CD4-positive, alpha-beta T cell treated with Interleukin-17A for 1 hour (primary cell): ENCODE measurements at places on chromosomes 16 and 17.

GRCh38 chr17:40074871-40075200, 12.1 kb downstream of the THRA start:
- DNase-seq = no peak

DNA sequence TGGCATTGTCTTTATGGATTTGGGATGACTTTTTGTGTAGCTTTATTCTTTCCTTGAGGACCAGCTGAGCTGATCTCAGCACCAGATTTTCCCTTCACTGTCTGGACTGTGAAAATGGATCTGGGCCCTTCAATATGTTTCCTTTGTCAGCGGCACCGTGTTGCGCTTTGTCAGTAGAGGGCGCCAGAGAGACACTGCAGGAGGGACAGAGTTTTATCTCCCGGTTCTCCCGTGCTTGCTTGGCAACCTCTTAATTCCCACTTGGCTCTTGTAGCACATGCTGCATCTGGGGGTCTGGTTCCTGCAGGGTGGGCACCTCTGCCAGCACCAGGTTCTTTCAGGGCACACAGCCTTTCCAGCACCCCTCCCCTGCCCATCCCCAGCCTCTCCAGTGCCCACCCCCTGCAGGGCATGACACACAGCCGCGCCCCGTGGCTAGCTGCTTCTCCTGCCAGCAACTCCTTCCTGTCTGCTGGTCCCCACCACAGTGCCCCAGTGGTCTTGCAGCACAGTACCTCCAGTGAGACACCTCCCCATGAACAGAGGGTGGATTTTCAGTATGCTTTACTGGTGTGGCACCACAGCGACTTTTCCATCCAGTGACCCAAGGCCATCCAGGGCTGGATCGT, 19.6 kb downstream of the OR1D5 start:
- DNase-seq = no peak

DNA sequence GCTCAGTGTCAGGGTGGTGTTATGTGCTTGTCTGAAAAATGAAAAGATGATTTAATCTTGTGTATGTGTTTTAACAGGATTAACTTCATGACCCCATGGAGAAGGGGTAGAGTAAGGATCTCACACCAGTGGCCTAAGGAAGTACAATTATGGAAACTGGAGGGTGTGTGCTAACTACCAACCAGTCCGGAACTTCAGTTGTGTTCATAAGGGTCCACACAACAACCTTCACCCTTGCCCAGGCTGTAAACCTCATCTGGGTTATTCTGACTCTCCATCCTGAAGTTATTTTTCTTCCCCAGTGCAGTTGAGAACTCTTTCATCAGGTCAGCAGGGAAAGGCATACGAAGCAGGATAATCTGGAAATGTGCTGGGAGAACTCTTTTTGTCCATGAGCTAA, 158.9 kb downstream of the MAP2K6 start:
- DNase-seq = no peak

DNA sequence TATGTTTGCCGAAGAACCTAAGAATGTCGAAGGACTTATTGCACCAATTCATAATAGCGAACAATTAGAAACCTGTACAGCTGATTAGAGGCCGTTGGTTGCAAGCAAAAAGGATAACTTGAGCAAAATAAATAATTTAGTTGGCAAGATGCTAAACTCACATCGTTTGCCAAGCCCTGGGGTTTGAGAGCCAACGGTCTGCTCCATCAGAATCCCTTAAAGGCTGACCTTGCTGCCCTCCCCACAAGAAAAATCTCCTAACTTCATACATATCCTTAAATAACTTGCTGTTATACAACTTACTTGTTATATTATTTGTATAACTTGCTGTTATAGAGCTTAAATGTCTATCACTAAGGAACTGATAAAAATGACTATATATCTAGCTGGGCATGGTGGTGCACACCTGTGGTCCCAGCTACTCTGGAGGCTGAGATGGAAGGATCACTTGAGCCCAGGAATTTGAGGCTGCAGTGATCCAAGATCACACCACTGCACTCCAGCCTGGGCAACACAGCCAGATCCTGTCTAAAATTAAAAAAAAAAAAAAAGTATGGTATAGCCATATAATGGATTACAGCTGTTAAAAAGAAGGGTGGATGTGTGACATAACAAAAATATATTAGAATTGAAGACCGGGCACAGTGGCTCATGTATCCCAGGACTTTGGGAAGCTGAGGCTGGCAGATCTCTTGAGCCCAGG, 1.9 kb upstream of the TRIM37 start:
- no peak for DNase-seq

GRCh38 chr16:67281536-67282446, 2.5 kb downstream of the PLEKHG4 start:
- no peak for DNase-seq

DNA sequence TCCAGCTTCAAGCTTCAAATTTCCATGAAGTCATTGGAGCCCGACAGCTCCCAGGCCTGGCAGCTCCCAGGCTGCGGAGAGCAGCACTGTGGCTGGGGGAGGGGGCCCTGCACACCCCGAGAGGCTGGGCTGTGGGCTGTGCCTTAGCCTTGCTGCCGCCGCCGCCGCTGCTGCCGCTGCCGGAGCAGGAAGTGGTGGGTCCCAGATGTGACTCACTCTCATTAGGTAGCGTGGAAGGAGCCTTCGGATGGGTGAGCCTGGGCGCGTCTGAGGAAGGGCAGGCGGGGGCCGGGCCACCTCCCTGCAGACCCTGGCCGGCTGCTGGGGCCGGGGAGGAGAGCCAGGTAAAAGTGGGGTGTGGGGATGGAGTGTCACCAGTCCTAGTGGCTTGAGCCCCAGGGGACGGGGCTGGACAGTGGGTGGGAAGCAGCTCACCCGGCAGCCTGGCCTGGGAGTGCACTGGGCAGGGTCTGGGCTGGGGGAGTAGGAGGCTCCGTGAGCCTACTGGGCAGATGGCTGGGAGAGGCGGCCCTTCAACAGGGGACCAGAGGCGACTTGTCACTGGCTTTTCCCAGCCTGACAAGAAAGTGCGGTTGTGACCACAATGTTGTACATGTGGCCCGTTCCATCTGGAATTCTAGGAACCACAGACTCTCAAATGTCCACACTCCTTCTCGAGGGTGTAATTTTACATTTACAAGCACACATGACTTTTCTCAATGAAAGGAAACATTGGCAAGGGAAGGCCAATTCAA, at the start of gene ADCY7:
Gene ADCY7 (plus strand): TSS at position 215 of the 755 bp plus-strand sequence. CDS start 21,629 bp downstream, outside the sequence.
- peak; percentile 87 for DNase-seq

DNA sequence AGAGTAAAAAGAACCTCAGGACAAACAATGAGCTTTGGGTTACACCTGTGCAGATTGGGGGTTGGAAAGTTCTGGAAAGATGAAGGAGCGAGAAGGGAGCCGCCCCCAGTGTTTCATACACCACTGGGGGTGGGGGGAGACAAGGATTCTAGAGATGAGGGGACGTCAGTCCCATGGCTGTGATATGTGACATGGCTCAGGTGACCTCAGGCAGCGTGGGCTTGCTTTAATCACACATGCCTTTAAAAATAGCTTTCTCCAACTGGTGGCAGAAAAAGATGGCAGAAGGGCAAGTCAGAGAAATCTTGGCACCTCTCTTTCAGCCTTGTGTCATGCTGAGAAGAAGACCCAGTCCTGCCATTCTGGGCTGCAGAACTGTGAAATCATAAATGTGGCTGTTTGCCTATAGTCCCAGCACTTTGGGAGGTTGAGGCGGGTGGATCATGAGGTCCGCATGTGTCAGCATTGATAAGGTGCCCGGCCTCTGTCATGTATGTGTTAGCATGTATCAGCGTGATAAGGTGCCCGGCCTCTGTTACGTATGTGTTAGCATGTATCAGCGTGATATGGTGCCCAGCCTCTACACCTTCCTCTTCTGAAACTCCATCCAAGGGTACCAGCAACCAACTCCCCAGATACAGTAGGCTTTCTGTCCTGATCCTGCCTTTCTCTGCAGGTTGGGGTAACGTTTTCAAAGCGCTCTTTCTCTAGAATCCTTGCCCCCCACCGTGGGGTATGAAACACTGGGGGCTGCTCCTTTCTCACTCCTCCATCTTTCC, 25.0 kb downstream of the WIPI1 start:
- no peak for DNase-seq

DNA sequence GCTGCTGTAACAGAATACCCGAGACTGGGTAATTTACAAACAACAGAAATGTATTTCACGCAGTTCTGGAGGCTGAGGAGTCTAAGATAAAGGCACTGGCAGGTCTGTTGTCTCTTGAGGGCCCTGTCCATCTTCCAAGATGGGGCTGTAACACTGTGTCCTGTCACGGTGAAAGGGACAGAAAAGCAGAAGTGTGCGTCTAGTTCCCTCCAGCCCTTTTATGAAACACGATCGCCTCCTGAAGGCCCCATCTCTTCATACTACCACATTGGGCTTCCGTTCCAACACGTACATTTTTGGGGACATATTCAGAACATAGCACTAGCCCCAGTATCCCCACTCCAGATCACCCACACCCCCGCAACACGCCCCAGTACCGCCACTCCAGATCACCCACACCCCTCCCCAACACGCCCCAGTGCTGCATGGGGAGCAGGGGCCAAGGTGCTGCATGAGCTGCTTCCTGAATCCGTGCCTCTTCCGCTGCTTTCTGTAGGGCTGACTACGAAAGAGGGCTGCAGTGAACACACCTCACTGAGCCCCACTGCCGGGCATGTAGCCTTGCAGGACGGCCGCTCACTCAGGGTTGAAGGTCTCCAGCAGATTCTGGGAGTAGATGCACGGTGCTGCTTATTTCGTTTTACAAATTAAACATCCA, 91.9 kb downstream of the RPTOR start:
- DNase-seq = peak; percentile 9

DNA sequence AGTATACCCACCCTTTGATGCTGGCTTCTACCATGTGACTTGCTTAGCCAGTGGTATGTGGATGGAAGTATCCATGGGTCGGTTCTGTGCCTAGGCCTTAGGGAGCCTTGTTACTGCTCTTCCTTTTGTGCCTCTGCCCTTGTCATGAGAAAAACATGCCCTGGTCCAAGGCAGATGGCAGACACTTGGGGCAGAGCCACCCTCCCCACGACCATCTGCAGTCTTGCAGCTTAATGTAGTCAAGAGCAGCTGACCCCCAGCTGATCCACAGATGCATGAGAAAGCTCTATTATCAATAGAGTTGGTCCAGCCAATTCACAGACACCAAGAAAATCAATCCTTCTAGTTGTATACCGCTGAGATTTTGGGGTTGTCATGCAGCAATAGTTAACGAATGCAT, 95.7 kb downstream of the SLC39A11 start:
- DNase-seq = no peak

GRCh38 chr17:58671969-58672368, 19.9 kb downstream of the TEX14 start:
- DNase-seq = no peak

DNA sequence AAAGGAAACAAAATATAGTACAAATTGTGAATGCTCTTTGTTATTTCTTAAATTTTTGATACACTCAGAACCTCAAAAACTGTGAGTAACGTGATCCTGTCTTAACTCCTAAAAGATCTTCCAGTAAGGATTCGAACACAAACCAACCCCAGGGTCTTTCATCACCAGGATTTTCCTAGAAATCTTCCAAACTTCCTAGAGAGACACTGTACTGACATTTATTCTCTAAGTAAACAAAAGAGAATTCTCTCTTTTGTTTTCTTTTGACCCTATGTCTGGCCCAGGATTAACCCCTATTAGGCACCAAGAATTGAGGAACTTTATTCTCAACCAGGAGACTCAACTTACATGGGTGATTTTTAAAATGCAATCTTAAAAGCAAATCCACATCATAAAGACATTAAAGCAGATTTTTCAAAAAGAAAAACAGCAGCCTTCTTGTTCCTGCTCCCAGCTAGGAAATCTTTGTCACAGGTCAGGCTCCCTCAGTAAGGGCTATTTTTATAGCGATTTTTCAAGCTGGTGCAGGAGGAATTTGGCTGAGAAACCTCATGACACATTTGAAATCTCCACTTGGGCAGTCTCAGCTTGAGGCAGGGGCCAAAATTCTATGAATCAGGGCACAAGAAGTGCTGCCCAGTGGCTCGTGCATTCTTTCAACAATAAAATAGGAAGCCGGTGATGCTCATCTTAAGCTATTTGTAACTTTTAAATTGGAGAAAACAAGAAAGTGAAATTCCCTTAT, 6.2 kb upstream of the SMG1 start:
- no peak for DNase-seq

DNA sequence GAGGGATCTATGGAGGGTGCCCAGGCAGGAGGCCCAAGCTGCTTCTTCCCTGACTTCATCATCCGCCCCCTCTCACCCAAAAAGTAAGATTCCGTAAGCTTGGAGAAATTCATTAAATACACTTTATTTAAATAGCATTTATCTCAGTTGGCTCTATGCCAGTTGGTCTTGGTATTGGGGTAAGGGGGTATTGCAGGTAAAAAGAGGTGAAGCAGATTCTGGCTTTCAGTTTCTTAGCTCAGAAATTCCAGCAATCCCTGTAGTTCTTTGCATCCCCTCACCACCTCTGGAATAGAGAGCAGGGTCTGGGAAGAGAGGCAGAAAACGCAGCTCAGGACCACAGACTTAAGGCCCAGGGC, 750 bp upstream of the ALDOC start:
- DNase-seq = no peak

DNA sequence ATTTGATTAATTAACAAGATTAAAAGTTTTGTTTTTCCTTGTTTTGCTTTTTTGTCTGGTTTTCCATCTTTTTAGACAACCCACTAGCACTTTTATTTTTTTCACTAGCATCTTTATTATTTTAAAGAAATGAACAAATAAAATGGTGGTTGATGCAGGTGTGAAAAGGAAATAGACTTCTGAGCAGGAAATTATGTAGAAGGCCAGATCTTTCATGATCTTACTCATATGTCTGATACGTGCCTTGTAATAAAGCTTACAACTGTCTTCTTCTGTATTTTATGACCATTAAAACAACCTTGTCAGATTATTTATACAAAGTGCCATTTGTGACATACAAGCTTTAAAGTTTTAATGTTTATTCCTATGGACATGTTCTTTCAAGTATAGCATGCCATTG, 6.3 kb downstream of the SLFN12L start:
- peak; percentile 49 for DNase-seq

- DNase-seq = no peak
Measured at GRCh38 chr16:13856811-13857511, 63.0 kb upstream of the ERCC4 start.

GRCh38 chr16:20504418-20504817, 53.1 kb downstream of the ACSM2A start:
- no peak for DNase-seq

GRCh38 chr16:78431701-78432100, 332.2 kb downstream of the WWOX start:
- no peak for DNase-seq

- DNase-seq = no peak
Measured at GRCh38 chr17:66441101-66441661, 138.8 kb downstream of the PRKCA start.

GRCh38 chr17:36945959-36946725, 2.6 kb upstream of the AATF start:
- DNase-seq = no peak

DNA sequence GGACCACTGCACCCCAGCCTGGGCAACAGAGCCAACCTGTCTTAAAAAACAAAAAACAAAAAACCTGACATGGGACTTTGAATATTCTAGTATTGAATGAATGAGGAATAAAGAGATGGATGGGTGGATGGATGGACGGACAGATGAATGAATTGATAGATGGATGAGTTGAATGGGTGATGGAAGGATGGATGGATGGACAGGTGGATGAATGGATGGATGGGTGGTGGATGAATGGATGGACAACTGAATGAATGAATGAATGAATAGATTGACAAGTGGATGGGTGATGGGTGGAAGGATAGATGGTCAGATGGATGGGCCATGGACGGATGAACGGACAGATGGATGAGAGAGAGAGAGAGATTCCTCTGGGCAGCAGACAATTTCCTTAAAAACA, 22.8 kb upstream of the CEP20 start:
- no peak for DNase-seq

GRCh38 chr17:39763051-39763820, 25.5 kb downstream of the GRB7 start:
- no peak for DNase-seq

- no peak for DNase-seq
Measured at GRCh38 chr17:48068491-48068961, 20.4 kb downstream of the NFE2L1 start.
